CD8-positive, alpha-beta memory T cell (primary cell): ENCODE measurements at places on chromosomes 5 and 9.
A peak's percentile ranks its signal among the peaks of the same experiment; 100 is the strongest.

GRCh38 chr5:37859805-37860204, 20.0 kb upstream of the GDNF start:
- H3K36me3 ChIP-seq = no peaks in the 10 kb centered on the region
- H3K4me3 ChIP-seq = no peak overlapping the region
- no peaks in the 10 kb centered on the region for H3K4me1 ChIP-seq
- DNase-seq = no peak

DNA sequence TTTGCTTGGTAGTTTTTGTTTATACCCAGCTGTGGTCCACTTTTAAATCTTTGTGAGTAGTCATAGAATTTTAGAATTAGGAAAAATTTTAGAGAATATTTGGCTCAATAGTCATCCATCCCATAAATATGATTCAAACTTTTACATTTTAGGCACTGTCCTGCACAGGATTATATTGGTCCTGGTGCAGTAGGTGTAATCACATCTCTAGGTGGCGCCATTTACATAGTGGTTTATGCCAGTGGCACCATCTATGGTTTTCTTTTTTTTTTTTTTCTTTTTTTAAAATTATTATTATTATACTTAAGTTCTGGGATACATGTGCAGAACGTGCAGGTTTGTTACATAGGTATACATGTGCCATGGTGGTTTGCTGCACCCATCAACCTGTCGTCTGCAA, 260.7 kb upstream of the KCNN2 start:
- no peak overlapping the region for H3K4me3 ChIP-seq
- no peaks in the 10 kb centered on the region for H3K27me3 ChIP-seq
- H3K27ac ChIP-seq = no peak overlapping the region
- DNase-seq = no peak
- H3K36me3 ChIP-seq = no peaks in the 10 kb centered on the region

DNA sequence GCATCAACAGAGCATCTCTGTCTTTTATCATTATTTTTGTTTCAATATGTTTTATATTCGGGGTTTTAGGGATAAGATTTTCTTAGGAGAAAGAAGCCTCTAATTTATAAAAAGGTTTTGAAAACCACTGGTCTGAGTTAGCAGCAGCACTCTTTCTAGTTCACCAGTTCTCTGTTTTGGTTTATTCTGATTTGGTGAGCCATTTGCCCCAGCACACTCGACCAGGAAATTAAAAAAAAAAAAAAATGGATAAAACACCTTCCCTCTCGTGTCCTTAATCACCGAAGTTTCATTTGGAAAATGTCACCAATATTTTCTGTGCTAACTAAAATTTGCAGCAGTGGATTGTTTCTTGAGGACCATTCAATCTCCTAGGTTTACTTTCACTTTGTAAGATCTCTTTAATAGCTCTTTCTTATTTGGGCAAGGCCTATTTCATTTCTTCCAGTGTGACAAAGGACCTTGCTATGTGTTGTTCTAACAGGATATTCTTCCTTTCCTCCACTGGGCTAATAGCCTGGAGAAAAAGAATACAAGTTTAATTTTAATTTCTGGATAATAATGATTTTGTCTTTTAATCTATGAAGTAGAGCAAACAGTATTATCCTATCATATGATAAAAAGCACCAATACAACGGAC, 57.8 kb upstream of the ANXA1 start:
- no peaks in the 10 kb centered on the region for H3K4me1 ChIP-seq
- no peak for DNase-seq
- no peaks in the 10 kb centered on the region for H3K36me3 ChIP-seq
- no peaks in the 10 kb centered on the region for H3K27me3 ChIP-seq

DNA sequence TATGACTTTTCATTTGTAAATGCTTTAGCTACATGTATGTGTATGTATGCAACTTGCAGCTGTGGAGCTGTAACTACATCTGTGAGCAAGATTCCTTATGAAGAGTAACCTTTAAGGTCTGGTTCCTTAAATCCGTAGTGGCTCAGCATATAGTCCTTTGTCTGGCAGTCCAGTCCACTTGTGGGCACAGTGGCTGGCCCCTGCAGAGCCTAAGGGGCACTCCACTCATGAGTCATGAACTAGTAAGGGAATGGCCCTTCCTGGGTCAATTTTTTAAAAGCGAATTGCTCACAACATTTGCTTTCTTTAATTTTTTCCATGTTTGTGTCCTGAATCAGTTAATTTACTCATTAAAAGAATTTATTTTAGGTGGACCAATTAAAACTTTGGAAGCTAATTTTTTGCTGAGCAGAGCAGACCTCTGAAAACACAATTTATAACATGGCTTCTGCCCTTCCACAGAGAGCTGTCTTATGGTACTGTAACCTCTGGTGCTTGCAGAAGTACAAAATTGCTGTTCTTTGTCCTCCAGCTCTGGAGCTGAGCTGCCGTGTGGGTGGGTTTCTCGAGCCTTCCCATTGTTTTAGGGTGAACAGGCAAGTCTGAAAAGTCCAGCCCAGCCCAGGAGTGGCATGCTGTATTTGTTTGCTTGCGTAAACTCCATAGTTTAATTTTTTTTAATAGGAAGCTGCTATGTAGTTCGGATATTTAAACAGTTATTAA, 110.1 kb downstream of the MVB12B start:
- no peak overlapping the region for H3K4me3 ChIP-seq
- no peak overlapping the region for H3K27ac ChIP-seq

DNA sequence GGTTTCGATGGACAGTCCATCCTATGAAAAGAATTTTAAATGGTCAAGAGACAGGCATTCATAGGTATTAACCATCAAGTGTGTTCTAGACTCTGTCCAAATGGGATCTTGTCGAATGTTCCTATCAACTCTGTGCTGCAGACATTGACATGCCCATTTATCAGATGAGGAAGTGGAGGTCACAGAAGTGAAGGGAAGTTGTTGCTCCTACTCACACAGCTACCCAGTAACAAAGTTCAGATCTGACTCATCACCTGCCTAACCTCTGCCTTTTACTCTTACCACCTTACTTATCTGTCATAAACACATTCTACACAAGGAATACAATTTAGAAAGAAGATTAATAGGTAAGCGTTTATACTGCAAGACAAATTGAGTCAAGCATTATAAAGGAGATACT, 426.2 kb upstream of the BRINP1 start:
- H3K4me3 ChIP-seq = no peak overlapping the region
- no peak for DNase-seq
- H3K36me3 ChIP-seq = no peaks in the 10 kb centered on the region
- no peak overlapping the region for H3K27ac ChIP-seq
- H3K4me1 ChIP-seq = no peaks in the 10 kb centered on the region
- H3K27me3 ChIP-seq = no peaks in the 10 kb centered on the region

GRCh38 chr9:123326662-123327093, 29.3 kb upstream of the CRB2 start:
- H3K4me1 ChIP-seq = peaks cover 26% of the 10 kb centered on the region
- H3K4me3 ChIP-seq = no peak overlapping the region
- H3K27ac ChIP-seq = peak overlapping the region; percentile 17
- no peaks in the 10 kb centered on the region for H3K27me3 ChIP-seq
- DNase-seq = no peak
- no peaks in the 10 kb centered on the region for H3K36me3 ChIP-seq

GRCh38 chr5:124735169-124735858, 11.1 kb downstream of the ZNF608 start:
- H3K27me3 ChIP-seq = no peaks in the 10 kb centered on the region
- H3K4me3 ChIP-seq = no peak overlapping the region
- no peak for DNase-seq
- no peaks in the 10 kb centered on the region for H3K4me1 ChIP-seq
- H3K27ac ChIP-seq = no peak overlapping the region

- peak within 1 kb of the TSS; percentile 82 for H3K4me3 ChIP-seq
- H3K27me3 ChIP-seq = no peaks in the 10 kb centered on the region
- peaks cover 13% of the 10 kb centered on the region for H3K36me3 ChIP-seq
- peak; percentile 98 for DNase-seq
- H3K27ac ChIP-seq = peak within 1 kb of the TSS; percentile 80
- peaks cover 25% of the 10 kb centered on the region for H3K4me1 ChIP-seq
These were observed at the start of gene KIAA1191 for GRCh38 chr5:176361437-176362232. KIAA1191 (minus strand) TSS chr5:176361764; CDS start chr5:176359508, 2,256 bp downstream.

- no peaks in the 10 kb centered on the region for H3K27me3 ChIP-seq
- no peak overlapping the region for H3K4me3 ChIP-seq
- DNase-seq = no peak
- no peaks in the 10 kb centered on the region for H3K4me1 ChIP-seq
- no peak overlapping the region for H3K27ac ChIP-seq
- H3K36me3 ChIP-seq = peaks cover 12% of the 10 kb centered on the region
These were observed 8.9 kb downstream of the SRP19 start for GRCh38 chr5:112869948-112870347.

DNA sequence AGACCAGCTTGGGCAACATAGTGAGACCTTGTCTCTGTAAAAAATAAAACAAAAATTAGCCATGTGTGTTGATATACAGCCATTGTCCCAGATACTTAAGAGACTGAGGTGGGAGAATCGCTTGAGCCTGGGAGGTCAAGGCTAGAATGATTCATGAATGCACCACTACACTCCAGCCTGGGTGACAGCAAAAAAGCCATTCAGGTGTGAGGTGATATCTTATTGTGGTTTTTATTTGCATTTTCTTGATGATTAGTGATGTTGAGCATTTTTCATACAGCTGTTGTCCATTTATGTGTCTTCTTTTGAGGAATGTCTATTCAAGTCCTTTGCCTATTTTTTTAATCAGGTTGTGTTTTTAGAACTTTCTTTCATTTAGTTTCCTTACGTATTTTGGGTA, 23.2 kb downstream of the MTAP start:
- no peaks in the 10 kb centered on the region for H3K27me3 ChIP-seq
- H3K27ac ChIP-seq = no peak overlapping the region
- H3K4me3 ChIP-seq = no peak overlapping the region
- DNase-seq = no peak

GRCh38 chr9:98958271-98958984, 14.7 kb downstream of the COL15A1 start:
- no peaks in the 10 kb centered on the region for H3K27me3 ChIP-seq
- DNase-seq = no peak
- no peaks in the 10 kb centered on the region for H3K4me1 ChIP-seq
- H3K27ac ChIP-seq = no peak overlapping the region
- H3K36me3 ChIP-seq = no peaks in the 10 kb centered on the region
- H3K4me3 ChIP-seq = no peak overlapping the region

GRCh38 chr5:56147659-56148230, 85.4 kb downstream of the ANKRD55 start:
- H3K36me3 ChIP-seq = no peaks in the 10 kb centered on the region
- H3K27me3 ChIP-seq = no peaks in the 10 kb centered on the region
- no peak overlapping the region for H3K27ac ChIP-seq
